NCI-H2029 (cell line): ENCODE measurements at places on chromosomes 11 and 22.

GRCh38 chr11:2584812-2585565, 114.8 kb downstream of the KCNQ1OT1 start:
- DNase-seq: no peak

DNA sequence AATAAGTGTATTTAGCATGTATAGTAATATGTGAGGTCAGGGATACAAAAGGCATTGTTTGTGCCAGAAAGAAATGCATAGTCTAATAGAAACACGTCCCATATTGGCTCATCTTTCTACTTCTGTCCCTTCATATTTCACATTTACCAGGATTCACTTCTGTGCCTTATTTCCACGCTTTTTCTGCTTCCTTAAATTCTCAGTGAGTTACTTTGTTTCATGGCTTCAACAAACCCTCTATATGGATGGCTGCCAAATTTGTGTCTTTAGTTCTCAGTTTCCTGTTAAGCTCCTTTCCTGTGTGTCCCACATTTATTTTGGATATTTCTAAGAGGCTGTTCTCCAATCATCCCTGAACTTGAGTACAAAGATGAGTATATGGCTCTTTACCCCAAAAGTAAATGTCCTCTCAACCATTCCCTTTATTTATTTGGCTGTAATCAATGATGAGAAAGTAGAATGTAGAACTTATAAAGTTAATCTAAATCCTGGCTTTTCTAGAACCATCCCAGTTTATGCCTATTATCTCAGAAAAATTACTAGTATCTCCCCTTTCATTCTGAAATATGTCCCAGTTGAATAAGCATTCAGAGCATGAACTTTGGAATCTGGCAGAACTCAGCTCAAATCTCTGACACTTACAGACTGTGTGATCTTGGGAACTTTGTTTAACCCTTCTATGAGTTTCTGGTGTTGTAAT, 23.5 kb downstream of the OR8B12 start:
- DNase-seq: no peak

- no peak for DNase-seq
These were observed 30.5 kb downstream of the ALG12 start for GRCh38 chr22:49887702-49888101.

DNA sequence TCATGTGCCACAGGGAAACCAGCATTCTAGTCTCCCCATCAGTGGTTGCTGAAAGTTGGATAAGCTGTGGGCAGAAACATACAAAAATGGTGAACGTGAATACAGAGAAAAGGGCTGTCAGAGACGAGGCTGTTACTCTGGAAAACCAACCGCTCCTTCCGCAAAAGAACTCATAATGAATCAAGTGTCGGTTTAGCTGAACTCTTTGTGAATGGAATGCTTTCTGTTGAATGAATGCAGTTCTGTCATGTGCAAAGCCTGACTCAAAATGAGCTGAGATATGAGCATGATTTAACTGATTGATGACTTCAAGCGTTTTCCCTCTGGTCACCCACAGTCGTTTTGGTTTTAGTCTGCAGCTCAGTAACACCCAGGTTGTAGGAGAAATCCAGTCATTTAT, 298.3 kb downstream of the ETS1 start:
- DNase-seq: no peak

DNA sequence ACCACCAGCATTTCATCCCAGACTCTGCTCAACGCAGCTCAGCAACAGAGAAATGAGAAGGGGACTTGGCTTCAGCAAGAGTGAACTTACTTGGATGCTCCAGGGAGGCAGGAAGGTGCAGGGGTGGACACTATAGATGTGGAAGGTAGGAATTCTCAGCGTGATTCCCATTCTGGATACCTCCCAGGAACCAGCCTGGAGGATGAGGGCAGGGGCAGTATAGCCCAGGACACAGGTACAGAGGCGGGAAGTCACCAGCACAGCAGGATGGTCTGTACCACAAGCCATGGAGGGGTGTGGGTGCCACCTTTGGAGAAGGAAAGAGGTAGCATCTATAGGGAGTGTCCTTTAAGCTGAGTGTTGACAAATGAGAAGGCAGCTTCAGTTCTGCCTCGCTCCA, 1275.2 kb downstream of the TBC1D22A start:
- no peak for DNase-seq

- no peak for DNase-seq
These were observed 74.6 kb downstream of the MYO18B start for GRCh38 chr22:25816522-25817059.

DNA sequence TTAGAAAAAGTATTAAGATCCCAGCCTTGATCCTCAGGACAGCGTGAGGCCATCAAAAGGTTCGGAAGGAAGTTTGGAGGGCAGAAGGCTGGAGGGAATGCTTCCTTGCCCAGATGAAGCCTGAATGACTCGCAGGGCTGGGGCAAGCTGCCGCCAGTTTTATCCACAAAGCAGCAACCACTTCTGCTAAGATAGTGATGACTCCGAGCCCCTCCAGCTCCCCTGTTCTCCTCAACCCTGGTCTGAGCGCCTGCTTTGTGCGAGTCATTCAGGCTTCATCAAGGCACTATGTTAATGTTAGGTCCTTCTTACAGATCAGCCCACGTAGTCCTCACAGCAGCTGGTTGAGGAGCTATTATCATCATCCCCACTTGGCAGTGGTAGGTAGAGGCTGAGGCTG, 158.8 kb downstream of the COMMD9 start:
- DNase-seq: no peak

- DNase-seq: peak; percentile 37
These were observed 9.0 kb downstream of the SYN3 start for GRCh38 chr22:33049119-33049729.

DNA sequence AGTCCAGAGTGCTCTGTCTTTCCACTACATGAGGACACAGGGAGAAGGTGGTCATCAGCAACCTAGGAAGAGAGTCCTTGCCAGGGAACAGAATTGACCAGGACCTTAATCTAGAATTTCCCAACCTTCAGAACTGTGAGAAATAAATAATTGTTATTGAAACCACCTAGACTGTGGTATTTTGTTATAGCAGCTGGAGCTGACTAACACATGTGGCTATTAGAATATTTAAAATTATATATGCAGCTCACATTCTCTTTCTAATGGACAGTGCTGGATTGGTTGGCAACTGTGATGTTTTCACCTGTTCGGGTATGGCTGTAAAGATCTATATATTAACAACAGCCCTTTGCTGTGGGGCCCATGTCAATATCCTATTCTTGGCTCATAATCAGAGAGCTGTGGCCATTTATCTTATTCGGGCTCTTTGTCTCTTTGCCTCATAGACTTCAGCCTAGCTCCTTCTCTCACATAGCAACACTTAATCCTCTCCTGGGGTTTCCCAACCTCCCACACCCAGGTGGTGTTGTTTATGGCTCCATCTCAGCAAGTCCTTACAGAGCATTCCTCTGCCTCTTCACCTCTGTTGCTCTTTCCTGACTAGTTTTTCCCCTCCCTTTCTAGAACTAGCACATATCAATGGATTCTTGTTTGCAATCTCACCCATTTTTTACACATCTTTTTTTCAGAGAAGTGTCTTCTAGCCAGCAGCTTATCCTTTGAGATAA, 46.4 kb upstream of the AMOTL1 start:
- no peak for DNase-seq

DNA sequence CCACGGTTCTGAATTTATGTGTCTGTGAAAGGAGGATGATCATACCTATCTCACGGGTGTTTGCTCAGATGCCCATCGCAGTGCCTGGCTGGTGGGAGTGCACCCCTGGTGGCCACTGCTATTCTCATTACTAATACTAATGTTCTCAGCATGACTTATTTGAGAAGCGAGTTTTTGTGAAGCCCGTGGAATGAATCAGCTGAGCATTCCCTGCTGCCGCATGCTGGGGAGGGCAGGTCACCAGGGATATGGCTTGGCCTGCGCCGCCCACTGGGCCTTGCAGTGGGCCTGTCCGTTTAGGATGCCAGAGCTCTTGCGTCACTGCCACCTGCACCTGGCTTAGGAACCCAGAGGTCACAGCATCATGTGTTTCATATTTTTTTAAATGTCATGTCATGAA, 16.9 kb downstream of the CTTN start:
- no peak for DNase-seq

DNA sequence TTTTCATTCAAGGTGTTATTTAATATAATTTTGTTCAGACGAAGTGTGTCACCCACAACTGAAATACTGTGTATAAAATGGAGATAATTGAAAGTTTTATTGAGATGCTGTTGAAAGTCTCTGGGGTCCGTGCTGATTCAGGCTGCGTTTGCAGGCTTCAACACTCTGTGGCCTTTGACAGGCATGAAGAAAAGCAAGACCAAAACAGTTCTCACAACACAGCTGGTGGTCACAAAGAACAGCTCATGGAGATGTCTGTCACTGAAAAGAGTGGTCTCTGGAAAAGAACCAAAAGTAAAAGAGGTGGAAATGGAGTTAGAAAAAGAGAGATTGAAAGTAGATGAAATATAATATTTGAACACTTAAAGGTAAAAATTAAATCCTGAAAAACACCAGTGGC, 9.8 kb upstream of the MPPED2 start:
- DNase-seq: no peak
